ENCODE measurements at places on chromosomes 1 and 21.

GRCh38 chr1:116372651-116373430 is at the start of gene ATP1A1:
Gene ATP1A1 (plus strand): TSS chr1:116373244. CDS start chr1:116373512, 268 bp downstream.
- peak; percentile 99 for DNase-seq

DNA sequence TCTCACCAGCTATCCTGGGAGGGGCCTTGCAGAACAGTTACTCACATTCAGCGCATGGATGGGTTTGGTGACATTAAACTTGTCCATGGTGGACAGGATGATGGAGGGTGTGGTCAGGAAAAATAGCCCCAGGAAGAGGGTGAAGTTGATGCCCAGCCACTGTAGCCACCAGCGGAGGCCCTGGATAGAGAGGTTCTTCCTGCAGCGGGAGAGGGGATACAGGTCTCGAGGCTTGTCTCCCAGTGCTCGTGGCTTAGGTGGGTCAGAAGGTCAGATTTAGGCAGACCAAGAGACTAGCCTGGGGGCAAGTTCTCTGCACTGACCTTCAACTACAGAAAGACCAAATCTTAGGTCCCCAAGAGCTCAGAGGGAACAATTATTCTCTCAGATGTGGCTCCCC is 23.0 kb downstream of the TMEM63A start:
- DNase-seq = no peak

DNA sequence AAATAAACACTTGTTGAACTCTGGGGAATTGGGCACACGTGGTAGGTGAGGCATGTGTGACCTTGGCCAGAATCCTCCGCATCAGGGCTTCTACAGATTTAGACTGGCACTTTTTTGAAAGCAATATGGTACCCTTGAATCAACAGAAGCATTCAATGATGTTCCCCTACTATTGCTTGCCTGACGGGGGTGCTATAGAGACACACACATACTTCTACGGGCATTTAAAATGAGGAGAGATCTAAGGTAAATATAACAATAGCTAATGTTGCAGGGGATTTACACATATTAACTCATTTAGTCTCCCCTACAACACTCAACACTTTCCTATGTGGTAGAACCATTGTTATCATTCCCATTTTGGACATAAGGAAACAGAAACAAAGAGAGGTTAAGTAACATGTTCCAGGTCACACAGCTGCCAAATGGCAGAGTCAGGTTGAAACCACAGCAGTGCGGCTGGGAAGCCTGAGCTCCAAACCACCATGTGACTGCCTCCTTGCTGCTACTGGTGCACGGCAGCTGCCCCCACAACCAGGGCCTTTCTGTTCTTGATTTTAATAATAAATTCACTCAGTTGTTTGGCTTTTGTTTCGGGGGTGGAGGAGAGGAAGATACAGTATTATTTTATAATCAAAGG is 147.4 kb downstream of the ZNF281 start:
- DNase-seq = no peak

DNA sequence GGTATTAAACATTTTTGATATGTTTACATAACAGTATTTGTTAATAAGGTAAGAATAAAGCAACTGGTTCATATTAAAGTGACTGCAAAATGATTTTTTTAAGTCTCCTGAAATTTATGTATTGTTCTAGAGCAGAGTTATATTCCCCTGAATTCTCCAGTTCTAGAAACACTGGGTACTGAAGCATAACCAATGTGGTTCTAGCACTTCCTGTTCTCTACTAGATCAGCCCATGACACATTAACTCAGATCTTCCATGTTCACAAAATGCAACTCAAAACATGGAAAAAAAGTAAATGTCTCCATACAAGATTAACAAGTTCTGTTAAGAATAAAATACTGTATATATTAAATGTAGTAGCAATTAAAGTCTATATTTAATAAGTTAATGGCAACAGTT is 3.9 kb downstream of the NEGR1 start:
- no peak for DNase-seq

DNA sequence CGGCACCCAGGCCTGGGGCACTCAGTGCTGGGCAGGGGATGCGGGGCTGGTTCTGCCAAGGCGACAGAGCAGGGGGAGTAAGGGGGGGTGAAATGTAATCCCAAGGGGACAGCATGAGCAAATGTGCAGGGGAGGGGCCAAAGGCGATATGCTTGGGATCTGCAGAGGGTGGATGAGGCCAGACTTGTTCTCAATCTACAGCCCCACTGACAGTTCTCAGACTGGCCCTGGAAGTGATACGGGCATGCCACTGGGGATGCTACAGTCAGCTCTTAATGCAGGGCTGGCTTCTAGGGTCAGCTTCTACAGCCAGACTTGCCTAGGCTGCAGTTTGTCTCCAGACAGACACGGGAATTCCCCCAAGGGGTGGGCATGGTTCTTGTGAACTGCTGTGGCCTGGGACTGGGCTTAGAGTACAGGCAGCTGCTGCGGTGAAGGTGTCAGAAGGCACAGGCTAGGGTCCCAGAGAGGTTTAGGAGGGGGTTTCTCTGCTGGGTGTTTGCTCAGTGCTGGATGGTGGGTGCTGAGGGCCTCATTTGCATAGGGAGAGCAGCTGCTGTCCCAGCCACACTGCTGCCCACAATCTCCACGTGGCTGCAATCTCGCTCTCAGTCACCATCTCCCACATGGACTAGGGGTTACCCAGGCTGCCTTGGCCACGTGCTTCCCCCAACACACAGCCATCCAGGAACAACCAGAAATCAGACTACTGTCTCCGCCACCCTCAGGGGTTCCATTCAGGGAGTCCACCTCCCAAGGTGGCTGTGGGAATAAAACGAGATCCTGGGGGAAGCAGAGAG is 190.1 kb downstream of the HIVEP3 start:
- peak; percentile 49 for DNase-seq

Data from stimulated activated CD4-positive, alpha-beta T cell treated with anti-CD3 and anti-CD28 coated beads, Interleukin-4, amount 100 ng/mL, for 1 hour (primary cell).